Activated T-helper 1 cell treated with anti-CD3 and anti-CD28 coated beads, Interleukin-12 subunit alpha, Interleukin-12 subunit beta, Interleukin-2, Interleukin-4 antibody, amounts not matched to agents 30 ng/mL and 10 ng/mL and 1 ng/mL, durations not matched to agents 14 hours and 24 hours and 36 hours (primary cell): ENCODE measurements at places on chromosomes 3 and 15. TPM values are rescaled to one million over a fixed set of nuclear protein-coding genes. Genes with fewer than 3 reads are reported as not detected.

GRCh38 chr3:119318876-119319275, 24.7 kb downstream of the ARHGAP31 start:
- DNase-seq = no peak

DNA sequence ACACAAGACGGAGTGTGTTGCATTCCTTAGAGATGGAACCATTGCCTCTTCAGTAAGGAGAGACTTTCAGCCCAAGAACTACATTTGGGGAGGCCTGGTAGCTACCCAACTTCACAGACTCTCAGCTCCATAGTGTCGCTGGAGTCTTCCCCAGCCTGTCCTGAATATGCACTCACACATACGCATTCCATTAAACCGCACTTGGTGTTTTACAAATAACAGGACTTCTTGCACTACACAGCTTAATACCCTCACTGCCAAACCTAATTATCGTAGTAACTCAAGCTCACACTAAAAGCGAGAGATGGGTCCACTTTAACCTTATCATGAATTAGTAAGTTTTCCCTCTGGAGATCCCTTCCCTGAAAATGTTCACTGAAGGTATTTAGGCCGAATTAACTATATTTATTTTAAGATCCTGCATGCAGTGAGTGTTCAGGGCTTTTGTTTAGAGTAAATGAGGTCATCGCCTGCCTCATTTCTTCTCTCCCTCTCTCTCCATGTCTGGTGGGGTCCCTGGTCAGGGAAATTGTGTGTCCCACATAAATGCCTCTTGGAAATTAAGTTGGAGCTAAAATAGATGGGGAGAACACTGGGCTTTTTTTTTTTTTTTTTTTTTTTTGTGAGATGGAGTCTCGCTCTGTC, 171.9 kb downstream of the FAM43A start:
- no peak for DNase-seq

GRCh38 chr15:62834686-62835329, 207.7 kb upstream of the TPM1 start:
- DNase-seq = no peak

DNA sequence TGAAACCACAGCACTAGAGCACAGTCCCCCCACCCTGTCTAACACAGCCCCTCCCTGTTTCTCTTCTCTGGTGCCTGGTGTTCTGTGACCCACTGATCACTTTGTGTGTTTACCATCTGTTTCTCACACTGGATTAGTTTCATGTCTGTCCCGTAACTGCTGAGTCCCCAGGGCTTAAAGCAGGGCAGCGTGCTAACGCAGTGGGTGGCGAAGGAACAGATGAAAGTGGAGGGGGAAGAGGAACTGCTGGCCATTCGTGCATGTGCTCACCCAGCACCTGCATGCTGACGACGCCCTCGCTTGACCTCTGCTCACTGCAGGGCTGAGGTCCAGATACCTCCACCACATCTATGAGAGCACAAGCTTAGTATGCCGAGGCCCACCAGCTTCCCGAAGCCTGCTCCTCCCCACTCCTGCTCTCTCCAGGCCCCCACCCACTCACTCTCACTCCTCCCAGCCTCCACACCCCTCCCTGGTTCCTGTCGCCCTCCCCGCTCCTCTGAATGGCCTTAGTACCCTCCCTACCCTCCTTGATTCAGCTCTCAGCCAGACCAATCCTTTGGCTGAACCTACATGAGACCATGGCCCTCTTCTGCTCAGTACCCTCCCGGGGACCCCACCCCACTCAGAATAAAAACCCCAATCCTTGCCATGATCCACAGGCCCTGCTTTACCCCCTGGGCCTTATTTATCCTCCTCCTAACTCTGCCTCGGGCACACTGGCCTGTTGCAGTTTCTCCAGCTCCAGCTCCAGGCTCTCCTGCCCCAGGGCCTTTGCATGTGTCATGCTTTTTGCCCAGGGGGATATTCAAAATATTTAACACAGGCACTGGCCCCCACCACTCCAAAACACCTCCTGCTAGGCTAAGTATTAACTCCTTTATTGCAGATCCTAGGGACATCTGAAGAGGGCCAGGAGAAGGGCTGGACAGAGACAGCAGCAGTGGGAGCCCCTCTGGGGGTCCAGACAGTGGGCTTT, 15.1 kb upstream of the IQSEC1 start:
- no peak for DNase-seq

Gene PPP2R3A
- 0.15 TPM in 1 of 2 replicates, not detected in the other for total RNA-seq

Gene NLGN1
- not detected in 2 replicates for total RNA-seq

Gene GOLGA8M
- 1.1 and 1.5 TPM in 2 replicates for total RNA-seq
